ENCODE measurements at places on chromosomes 12 and 14.

- DNase-seq: no peak
These were observed 244.9 kb upstream of the RGS6 start for GRCh38 chr14:71687166-71687831.

DNA sequence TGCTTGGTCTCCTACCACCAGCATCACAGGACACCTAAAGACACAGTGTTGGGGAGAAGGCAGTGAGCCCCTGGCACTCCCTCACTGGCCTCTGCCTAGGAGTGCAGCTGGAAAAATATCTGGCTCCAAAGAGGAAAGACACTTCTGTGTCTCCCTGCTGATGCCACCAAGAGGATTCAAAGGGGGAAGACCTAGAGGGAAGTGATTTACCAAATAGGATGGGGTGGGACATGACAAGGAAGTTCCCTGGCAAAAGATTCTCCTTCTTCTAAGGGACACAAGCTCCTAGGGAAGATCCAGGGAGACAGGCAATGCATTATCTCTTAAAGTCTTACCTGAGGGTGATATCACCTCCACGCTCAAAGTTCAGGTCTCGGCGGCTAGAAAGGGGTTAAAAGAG, 6.1 kb downstream of the NDRG2 start:
- no peak for DNase-seq

DNA sequence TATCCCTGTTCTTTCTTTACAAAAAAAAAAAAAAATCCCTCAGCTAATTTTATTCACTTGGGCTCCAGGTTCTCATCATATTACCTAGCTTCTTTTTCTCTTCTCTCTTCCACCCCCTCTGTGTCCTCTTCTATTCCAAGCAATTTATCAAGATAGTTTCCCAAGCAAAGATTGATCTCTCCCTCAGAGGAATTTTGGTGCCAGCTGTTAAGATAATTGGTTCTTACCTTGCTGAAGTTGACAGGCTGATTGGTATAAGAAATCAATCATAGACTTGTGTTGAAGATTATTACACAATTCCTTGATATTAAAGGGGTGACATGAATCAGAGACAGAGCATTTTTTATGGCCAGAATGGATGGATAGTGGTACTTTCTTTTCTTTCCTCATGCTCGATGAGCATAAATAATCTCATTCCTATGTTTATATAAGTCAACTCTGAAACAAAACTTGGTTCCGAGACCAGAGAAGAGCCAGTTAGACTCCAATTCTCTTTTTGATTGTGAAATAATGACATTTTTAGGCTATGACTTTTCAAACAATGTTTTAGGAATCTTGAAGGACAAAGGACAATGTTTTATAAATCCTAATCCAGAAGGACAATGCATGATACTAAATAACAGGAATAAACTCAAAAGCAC, 264.1 kb upstream of the PRKD1 start:
- no peak for DNase-seq

DNA sequence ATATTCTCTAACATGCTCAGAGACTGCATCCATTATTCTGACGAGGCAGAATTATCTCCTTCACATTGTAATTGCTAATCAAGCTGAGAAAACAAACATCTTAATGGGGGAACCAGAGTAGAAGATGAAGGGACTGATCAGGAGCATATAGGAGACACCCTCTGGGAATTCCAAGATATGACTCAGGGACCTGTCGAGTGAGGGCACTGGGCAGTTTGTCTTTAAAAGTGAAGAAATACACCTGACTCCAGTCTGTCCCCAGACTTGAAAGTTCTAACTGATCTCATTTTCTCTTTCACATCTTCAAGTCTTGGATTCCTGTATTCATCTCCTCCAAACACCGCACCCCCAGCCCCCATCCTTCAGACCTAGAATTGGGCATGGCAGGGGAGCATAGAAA, 226.9 kb upstream of the PLXNC1 start:
- no peak for DNase-seq

- DNase-seq: no peak
These were observed 5.3 kb downstream of the LTBP2 start for GRCh38 chr14:74606727-74607126.

- DNase-seq: peak; percentile 95
These were observed 39.1 kb upstream of the PNMA1 start for GRCh38 chr14:73753124-73753886.

DNA sequence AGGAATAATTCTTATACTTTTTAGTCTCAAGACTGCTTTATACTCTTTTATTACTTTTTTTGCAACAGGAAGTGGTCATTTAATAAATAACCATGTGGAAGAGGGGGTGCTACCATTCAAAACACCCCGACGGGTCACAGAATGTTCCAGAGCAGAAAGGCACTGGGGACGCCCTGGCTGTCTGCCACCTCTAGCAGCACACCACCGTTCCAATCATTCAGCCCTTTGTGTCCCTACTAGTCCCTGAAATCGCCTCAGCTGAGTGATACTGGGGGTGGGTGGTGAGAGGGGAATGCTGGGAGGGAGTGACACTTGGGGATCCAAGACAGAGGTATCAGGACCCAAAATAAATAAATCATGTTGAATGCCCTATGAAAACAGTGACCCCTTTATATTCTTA, 52.4 kb downstream of the MON2 start:
- DNase-seq: no peak

DNA sequence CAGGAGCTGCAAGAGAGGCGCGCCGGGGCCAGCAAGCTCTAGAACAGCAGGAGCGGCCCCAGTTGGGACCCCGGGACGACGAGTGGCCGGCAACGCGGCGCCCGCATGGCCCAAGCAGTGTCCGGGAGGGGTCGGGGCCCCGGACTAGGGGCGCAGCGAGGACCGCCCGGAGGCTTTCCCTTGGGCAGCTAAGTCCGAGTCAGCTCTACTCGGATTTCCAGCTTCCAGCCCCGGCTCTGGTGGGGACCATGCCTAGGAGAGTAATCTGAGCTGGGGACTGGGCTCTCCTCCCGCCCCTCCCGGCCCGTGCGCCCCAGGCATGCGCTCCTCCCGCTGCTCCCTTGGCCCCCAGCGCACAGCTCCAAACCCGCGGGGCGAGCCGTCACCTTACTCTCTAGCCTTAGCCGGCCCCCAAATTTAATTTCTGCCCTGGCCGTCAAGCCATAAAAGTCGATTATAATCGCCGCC, 41.6 kb upstream of the CAPRIN2 start:
- DNase-seq: no peak

- no peak for DNase-seq
These were observed 17.8 kb downstream of the TRIP11 start for GRCh38 chr14:92022036-92022435.

DNA sequence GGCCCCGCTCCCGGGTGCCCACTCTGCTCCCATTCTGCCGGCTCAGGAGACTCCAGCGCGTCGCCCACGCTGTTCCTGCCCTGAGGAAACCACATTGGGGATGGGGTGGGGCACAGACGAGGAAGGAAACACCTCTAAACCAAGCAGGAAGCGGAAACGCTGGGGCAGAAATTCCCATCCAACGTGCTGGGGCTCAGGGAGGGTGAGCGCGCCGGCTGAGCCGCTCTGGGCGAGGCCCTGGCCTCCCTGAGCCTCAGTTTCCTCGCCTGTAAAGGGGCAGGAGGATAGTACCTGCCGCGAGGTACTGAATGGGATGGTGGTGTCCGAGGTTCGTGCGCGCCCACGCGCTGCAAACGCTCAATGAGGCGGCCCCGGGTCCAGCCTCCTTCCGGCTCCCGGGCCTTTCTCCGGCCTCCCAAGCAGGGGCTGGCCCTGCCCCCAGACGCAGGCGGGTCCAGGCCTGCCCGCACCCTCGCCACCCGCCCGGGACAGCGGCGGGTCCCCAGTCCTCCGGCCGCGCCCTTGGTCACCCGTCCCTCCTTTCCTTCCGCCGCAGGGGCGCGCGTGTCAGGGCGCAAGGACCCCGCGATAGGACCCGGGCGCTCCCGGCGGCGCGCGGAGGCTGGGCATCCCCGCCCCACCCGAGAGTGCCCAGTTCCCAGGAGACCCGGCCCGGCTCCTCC, 673 bp downstream of the BEGAIN start:
- DNase-seq: no peak

GRCh38 chr14:58872061-58872460, 234.3 kb downstream of the DACT1 start:
- DNase-seq: no peak

GRCh38 chr12:132541200-132541599, 51.2 kb downstream of the FBRSL1 start:
- DNase-seq: no peak

DNA sequence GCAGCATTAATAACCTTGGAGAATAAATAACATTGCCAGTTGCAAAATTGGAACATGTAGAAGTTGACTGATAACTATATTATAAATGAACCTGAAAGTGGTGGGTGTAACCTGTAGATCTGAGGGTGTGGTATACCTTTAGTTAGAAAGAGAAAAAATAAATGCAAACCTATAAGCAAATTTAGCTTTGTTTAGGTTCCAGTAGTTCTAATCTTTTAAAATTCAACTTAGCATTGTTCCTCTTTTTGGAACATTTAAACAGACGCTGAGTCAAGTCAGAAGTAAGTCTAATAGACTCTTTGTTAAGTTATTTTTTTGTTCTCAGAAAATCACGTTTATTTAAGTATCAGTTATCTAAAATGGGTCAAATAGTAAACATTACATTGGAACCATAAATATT, 120.0 kb downstream of the DNAI7 start:
- peak; percentile 26 for DNase-seq

GRCh38 chr12:104340925-104341611, 37.5 kb downstream of the EID3 start:
- DNase-seq: no peak

DNA sequence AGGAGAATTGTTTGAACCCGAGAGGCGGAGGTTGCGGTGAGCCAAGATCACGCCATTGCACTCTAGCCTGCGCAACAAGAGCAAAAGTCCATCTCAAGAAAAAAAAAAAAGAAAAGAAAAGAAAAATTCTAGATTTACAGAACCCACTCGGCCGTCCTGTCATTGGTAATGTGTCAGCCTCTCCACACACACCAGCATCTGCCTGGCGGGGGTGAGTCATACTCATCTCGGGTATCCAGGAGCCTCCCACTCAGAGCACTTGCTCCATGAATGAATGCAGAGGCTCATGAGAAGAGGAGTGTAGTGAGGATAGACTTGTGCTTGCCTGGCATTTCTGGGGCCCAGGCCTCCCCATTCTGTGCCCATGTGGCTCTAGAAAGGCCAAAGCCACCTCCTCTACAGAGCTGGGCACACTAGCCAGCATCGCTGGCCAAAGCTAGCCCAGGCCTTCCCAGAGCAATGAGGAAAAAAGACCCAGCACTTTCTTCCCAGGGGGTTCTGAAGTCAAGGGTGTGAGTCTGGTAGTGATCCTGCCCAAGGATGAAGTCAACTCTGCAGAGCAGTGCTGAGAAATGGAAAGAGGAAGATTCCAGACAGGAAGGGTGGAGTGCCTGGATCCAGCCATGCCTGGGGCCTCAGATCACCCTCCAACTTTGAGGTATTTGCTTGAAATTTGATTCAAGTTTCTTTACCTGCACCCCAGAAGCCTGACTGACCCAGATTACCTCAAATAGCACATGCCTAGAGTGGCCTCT, 31.2 kb upstream of the KLC1 start:
- no peak for DNase-seq

DNA sequence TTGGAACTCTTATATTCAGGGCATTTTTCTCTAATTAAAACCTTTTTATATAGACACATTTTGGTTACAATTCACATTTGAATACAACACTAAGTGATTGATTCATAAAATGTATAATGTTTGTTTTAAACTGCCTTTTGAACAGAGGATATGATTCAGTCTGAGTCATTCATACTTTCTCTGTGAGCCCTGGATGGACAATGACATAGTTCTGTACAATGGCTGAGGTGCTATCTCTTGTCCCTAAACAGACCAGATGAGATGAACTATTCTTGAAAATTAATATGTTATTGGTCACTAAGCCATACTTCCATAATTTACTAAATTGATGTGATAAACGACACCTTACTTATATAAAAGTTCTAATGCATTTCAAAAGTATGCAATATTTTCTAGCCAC, 199.7 kb upstream of the ATXN7L3B start:
- no peak for DNase-seq

DNA sequence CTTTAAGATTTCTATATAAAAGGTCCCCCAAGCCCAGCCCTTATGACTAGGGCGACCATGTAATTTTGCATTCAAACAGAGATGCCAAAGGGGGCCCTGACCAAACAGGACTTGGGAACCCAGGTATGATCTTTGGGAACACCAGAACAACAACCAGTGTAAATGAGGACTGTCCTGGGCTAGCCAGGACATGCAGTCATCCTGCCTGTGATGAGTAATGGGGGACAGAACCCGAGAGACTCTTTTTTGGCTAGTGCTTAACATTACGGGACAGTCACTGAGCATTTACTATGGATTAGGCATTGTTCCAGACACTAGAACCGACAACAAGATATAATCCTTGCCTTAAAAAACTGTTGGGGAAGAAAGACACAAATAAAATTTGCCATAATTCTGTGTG, 337.3 kb downstream of the CACNA1C start:
- no peak for DNase-seq

DNA sequence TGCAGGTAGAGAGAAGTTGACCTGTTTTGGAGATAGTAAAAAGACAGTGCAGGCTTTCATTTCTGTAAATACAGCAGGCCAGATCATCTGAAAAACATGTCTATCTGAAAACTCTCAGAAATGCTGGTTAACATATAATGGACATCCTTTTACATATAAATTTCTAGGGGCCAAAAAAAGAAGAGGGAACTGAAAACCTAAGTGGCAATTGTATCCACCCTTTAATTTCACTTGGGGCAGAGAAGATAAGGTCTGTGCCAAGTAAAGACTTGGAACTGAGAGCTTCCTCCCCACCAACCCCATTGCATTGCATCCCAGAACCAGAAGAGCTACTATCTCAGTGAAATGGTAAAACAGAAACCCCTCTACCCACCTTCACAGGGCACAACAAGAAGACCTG, 141.0 kb downstream of the SRGAP1 start:
- no peak for DNase-seq

DNA sequence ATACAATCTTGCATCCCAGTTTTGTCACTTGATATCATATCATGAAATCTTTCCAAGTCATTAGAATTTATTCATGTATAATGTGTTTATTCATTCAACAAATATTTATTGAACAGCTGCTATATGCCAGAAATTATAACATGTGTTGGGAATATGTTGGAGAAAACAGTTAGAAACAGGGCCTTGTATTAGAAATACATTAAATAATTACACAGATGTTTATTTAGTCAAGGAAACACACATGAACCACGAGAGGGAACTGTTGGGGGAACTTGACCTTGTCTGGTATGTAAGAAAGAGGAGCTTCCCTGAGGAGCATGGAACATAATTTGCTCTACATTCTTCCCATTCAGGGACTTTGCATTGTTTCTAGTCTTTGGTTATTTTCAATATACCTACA, 191.7 kb upstream of the FRMD6 start:
- DNase-seq: no peak

GRCh38 chr12:89597770-89598169, 71.9 kb upstream of the POC1B start:
- DNase-seq: no peak

GRCh38 chr14:68176687-68177086, 357.1 kb downstream of the RAD51B start:
- DNase-seq: no peak

DNA sequence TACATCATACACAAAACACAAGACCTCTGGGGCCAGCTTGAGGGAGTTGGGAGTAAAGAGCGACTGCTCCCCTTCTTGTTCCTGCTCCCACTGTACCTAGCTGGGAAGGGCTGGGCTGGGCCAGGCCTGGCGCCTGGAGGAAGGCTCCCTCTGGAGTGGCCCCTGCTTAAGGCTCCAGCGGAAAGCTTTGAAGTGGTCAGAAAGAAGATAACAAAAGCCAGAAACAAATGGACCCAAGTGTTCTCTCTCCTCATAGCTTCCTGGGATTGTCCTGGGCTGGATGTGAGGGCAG, 25.3 kb downstream of the PRPF40B start:
- DNase-seq: no peak

All from Kasumi-1 (cell line).